T follicular helper cell (primary cell): ENCODE measurements at places on chromosomes 4 and X.

- no peak for DNase-seq
Observed at GRCh38 chr4:15659768-15660570, 4.8 kb upstream of the FBXL5 start.

DNA sequence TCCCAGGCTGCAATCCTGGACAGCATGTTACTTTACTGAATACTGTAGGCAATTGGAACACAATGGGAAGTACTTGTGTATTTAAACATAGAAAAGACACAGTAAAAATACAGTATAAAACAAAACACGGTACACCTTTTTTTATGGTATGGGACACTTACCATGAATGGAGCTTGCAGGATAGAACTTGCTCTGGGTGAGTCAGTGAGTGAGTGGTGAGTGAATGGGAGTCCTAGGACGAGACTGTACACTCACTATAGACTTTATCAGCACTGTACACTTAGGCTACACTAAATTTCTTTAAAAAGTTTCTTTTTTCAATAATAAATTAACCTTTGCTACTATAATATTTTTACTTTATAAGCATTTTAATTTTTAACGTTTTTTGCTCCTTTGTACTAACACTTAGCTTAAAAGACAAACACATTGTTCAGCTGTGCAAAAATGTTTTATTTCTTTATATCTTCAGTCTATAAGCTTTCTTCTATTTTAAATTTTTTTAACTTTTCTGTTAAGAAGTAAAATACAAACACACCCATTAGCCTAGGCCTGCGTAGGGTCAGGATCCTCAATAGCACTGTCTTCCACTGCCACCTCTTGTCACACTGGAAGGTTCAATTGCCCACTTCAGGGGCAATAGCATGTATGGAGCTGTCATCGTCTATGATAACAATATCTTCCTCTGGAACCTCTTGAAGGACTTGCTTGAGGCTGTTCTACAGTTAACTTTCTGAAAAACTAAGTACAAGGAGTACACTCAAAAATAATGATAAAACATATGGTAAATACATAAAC, 293.5 kb upstream of the FSTL5 start:
- DNase-seq = no peak

DNA sequence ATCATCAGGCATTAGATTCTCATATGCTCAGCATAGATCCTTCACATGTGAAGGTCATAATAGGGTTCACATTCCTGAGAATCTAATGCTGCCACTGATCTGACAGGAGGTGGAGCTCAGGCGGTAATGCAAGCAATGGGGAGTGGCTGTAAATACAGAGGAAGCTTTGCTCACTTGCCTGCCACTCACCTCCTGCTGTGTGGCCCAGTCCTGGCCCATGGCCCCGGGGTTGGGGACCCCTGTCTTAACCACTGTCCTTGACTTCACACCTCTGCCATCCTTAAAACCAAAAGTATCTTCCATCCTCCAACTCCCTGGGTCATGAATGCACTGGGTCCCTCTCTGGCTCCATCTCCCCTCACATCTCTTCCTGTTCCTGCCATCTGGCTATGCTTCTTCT, 129.1 kb downstream of the HMX1 start:
- DNase-seq = no peak

DNA sequence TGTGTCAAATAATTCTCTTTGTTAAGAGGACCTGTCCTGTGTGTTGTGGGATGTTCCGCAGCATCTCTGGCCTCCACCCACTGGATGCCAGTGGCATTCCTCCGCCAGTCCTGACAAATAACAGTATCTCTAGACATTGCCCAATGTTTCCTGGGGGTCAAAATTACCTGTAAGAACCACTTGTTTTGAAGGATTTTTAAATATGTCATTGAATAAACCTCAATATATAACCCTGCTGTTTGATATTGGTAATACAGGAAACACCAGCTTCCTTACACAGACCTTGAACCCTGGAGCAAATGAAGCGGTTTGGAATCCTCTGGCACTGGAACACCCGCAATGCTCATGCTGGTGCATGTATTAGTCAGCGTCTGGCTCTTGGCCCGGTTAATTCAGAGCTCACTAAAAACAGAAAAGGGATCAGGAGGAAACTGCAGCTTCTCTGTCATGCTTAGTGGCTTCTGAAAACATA, 101.3 kb downstream of the TBL1X start:
- no peak for DNase-seq

DNA sequence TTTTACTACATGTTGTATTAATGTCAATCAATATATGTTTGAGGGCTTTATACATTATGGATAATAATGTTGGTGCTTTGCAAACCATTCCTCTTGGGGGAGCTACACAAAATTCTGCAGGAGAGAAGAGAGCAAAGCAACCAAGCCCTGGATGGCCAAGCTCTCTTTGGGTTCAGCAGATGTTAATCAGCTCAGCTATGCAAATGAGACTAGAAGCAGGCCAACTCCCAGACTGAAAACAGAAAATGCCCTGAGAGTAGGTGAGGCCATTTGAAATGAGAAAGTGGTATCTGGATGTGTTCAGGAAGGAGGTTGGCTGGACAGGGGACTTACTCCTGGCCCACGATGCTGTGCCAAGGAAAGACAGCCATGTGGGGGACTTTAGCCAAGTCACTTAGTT, 387.0 kb downstream of the BCOR start:
- DNase-seq = no peak

GRCh38 chr4:80173401-80173800, 23.9 kb upstream of the PRDM8 start:
- peak; percentile 40 for DNase-seq

DNA sequence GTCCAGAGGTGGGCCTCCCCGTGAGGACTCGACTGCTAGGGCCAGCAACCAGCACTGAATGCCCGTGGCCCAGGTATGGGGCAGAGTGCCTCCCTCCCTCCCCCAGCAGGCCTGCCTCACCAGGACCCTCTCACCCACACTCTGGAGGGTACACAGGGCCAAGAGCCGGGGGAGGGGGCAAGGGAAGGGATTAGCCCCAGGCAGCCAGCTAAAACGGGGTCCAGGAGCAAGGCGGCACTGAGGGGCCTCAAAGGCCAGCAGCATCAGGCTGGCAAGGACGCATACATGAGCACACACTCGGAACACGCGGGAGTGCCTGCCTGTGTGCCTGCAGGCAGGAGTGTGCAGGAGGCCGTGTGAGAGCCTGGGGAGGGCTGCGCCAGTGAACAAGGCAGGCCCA, 18.3 kb upstream of the DUSP9 start:
- DNase-seq = no peak

DNA sequence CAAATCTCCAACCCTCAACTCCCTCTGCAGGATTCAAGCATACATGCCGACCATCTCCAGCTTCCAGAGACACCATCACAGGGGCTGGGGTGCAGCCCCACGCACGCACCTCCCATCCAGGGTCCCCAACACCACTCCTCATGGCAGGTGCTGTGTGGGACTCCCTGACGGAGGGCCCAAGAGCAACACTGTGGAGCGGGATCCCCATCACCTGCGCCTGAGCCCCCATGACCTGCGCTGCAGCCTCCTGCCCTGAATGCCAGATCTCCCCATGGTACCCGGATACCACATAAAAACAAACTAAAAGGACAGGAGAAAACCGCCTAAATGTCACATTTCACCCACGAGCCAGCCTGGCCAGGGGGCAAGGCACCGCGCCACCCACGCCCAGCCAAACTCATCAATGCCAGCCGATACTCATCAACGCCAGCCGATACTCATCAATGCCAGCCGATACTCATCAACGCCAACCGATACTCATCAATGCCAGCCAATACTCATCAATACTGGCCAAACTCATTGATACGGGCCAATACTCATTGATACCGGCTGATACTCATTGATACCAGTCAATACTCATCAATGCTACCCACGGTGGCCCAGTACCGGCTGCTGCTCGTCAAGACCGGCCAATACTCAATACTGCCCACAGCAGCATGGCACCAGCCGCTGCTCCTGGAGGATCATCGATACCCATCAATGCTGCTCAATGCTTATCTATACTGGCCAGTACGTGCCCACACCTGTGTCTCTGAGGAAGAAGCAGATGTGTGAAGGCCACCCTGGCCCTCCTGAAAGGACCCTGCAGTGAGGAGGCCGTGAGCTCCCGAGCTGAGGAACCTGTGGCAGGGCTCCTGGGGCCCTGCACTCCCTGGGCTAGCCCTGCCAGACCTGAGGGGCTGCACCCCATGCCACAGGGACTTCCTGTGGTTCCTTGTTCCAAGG, 6.2 kb downstream of the CTBP1 start:
- no peak for DNase-seq

DNA sequence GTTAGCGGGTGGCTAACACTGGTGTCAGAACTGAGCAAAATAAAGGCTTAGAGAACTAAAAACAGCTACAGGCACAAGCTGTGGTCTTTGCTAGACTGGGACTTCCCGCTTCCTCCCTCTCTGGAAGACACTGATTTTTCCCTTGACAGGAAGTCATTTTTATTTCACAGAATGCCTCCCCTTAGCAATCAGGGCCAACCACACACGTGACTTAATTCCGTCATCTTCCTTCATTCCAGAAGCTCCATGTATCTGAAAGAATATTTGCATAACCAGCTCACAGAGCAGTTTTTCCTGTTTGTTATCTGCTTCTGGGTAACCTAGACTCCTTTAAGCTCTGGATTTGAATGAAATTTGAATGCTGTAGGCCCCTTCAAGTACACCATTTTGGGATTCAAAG, 327.5 kb upstream of the FRG1 start:
- DNase-seq = no peak

GRCh38 chrX:57134702-57135101, 2.5 kb downstream of the SPIN2A start:
- no peak for DNase-seq

- DNase-seq = no peak
Observed at GRCh38 chrX:133796282-133796681, 189.1 kb downstream of the GPC3 start.

DNA sequence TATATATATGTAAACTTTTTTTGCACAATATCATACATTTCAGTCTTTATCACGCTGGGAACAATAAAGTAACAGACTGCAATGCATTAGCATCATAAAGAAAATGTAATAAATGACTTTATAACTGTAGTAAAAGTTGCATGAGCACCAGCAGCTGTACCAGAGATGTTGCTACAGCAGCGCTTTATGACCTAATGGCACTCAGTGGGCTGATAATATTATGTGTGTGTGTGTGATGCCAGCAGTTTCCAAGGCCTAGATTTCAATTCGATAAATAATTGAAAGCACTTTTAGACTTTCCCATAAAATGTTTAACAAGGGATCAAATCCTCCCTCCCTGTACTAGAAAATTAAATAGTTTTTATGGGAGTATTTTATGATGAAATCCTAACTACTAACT, 367.6 kb upstream of the AGA start:
- no peak for DNase-seq

DNA sequence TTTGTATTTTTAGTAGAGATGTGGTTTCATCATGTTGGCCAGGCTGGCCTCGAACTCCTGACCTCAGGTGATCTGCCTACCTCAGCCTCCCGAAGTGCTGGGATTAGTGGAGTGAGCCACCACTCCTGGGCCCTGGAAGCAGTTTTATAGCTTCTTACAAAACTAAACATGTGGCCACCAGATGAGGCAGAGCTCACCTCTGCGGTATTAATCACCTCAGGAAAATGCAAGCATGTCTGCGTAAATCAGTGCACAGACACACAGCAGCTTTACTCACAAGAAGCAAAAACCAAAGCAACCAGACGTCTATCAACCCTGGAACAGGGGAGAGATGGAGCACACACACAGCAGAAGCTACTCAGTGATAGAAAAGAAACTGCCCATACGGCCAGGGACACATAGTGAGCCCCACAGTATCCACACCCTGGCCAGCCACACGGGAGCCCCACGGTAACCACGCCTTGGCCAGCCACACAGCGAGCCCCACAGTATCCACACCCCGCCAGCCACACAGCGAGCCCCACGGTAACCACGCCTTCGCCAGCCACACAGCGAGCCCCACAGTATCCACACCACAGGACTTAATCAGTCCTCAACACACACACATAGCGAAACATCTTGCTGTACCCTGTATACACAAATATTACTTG, 30.2 kb downstream of the PPP2R3B start:
- DNase-seq = no peak

GRCh38 chr4:87428979-87429378, 6.6 kb downstream of the NUDT9 start:
- no peak for DNase-seq

- no peak for DNase-seq
Observed at GRCh38 chr4:174284487-174284886, 776 bp downstream of the CEP44 start.

- DNase-seq = no peak
Observed at GRCh38 chr4:3239998-3240920, 8.7 kb upstream of the MSANTD1 start.

GRCh38 chrX:135944486-135944885, 29.3 kb downstream of the MMGT1 start:
- DNase-seq = no peak

DNA sequence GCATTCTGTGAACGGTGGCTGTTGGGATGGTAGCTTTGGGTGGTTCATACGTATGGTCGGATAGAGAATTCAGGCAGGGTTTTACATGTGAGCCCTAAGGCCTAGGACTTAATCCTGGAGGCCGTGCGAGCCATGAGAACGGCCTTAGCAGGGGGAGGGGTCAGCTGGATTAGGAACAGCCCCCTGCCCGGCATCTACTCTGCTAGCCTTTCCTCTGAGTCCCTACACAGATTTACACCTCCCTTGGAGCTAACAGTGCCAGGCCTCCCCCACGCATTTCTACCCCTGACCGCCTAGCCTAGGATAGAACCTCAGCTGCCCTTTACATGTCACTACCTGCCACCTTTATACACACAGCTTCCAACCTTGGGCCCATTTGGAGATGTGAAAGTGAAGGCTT, 7.1 kb downstream of the PRAF2 start:
- DNase-seq = no peak

GRCh38 chrX:105167233-105167632, 53.3 kb downstream of the TEX13A start:
- no peak for DNase-seq
